ENCODE measurements at places on chromosomes 3 and 15. TPM values are rescaled to one million over a fixed set of nuclear protein-coding genes. Genes with fewer than 3 reads are reported as not detected.

DNA sequence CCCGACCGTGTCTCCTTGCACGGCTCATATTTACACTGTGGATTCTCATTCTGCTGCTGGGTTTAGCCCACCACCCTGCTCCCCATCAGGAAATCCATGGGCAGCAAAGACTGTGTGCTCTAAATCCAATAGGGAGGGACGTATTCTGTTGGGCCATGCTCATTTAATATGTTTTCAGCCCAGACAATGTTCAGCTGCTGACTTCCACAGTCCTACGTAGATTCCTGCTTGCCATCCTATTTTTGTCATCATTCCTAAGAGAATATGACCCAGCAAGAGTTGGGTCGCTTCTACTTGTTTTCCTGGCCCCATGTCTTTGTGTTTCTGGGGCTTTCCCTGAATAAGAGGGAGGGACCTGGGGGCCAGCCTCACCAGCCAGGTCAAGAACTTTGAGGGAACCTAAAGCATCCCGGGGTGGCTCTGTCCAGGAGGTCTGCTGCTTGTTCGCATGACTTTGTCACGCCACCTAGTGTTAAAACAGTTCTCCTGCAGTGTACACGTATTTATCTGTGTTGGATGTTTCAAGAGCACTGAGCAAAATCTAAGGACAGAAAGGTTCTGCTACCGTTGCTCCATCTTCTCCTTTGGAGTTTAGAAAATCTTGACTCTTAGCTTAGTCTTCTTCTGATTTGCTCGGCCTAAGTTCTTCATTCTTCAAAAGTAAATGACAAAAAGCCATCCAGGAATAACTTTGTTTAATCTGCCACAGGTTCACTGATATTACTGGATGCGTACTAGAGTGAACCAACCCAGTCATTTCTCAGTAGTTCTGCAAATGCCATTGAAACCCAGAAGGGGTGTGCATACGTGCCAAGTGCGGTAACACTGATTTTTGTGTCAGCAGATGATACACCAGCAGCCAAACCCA, 79.8 kb upstream of the NR2E3 start:
- no peak for DNase-seq

GRCh38 chr3:127329631-127330285, 41.9 kb upstream of the PRR20G start:
- DNase-seq: no peak

DNA sequence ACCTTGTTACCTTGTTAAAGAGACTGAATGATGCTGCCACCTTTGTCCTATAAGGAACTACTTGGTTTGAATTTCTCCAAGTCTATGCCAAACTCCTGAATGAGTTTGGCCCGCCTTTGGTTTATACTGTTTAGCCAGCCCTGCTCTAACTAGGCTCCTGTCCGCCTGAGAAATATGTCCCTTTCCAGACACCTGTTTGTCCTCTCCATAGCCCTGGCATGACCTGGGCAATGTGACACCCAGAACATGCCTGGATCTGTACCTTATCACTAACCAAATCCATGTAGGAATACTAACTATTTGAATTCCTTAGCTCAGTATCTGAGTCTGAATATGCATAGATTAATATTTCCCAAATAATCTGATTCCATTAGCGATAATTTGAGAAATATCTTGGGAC, 24.4 kb upstream of the TMC3 start:
- no peak for DNase-seq

Gene TRIP4
- total RNA-seq: 15.2 TPM
